ENCODE measurements at places on chromosomes 1 and 21.

- no peak for DNase-seq
These were observed 15.1 kb downstream of the USP33 start for GRCh38 chr1:77744576-77744975.

DNA sequence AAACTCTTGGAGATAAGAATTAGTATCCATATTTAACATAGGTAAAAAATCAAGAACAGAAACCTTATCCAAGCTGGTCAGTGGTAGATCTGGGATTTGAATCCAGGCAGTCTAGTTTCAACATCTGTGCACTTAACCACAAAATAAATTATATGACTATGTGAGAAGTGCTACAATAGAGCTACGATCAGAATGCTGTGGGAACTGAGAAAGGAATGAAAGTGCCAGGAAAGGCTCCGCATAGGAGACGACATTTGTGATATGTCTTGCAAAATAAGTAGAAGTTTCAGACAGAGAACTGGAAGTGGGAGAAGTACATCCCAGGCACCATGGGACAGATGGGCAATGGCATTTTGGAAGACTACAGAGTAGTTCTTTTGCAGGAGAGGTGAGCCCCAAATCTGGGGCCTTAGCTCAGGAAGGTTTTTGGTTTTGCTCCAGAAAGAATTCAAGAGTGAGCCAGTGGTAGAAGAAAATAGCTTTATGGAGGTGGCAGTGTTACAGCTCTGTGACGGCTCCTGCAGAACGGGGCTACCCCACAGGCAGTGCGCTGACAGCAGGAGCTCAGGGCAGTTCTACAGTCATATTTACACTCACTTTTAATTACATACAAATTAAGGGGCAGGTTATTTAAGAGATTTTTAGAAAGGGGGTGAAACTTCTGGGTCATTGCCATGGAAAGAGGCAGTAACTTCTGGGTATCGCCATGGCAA lies 25.5 kb upstream of the GJA5 start:
- no peak for DNase-seq

DNA sequence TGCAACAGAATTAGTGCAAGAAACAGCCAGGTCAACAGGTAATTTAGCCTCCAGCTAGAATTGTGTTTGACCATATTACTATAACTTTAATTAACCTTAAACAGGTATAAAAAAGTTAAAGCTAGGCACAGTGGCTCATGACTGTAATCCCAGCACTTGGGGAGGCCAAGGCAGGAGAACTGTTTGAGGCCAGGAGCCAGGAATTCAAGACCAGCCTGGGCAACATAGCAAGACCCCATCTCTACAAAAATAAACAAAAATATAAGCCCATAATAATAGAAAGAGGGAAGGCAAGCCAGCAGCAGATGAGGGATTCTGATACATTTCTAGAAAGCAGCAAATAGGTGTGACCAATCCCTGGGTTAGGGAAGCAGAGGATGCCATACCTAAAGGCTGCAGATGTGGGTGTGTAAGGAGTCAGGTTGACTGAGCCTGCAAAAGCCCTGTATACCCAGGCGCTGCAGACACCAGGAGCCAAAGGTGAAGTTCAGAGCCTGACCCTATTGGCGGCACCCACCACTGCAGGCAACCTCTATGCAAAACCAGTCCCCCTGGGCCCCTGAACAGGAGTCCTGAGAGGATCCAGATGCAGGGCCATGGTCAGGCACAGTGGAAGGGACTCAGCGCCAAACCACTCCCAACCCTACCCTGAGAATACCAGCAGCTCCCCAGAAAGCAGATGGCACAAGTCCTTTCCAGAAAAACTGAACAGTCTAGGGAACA lies 19.3 kb upstream of the LSS start:
- DNase-seq, result no peak

DNA sequence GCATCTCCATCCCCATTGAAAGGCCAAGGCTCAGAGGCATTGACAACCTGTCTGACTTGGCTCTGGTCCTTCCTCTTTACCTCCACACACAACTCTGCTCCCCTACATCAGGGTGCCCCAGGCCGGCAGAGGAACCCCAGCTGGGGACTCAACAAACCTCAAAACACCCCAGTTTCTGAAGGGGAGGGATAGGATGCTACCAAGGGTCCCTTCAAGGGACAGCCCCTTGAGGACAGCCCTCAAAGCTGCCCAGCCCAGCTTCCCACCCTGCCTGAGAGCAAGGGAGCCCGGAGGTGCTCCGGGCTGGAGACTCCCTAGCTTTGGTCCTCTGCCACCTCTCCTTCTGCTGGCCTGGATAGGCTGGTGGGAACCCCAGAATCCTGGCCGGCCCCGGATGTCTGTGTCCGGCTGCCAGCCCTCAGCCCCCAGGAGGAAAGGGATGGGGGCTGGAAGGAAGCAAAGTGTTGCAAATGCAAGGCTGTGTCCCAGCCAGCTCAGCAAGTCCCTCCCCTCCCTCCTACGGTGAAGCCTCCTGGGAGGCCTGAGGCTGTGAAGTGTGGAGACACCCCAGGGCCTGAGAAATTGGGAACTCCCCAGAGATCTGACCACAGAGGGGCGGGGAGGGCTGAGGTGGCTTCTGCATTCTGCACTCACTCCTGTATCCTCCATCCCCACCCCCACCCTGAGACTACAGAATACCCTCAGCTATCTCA lies 1.1 kb upstream of the MARCKSL1 start:
- no peak for DNase-seq

GRCh38 chr1:234125283-234125682 lies 220.8 kb downstream of the SLC35F3 start:
- no peak for DNase-seq

GRCh38 chr21:41650526-41651145 lies 116.2 kb downstream of the RIPK4 start:
- DNase-seq, result no peak

DNA sequence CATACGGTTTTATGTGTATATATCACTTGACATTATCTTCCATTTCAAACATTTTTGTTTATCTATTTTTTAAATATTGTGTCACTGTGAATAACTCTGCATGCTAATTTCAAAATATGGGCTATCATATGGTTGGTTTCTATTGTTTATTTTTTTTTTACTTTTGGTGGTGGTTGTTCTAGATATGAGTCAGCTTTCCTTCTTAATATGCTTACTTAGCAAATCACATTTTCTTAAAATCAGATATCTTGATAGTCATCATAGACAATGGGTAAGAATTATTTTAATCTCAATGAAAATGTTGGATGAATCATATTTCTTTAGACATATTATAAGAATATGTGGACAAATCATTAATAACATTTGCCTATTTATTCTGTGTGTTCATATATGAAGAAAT lies 881.5 kb downstream of the BRINP3 start:
- no peak for DNase-seq

- no peak for DNase-seq
These were observed 2.4 kb downstream of the C2CD4D start for GRCh38 chr1:151837197-151837596.

- DNase-seq, result no peak
These were observed 28.5 kb downstream of the IL12RB2 start for GRCh38 chr1:67336157-67336556.

Measured in muscle of back (tissue), 13 donors.